ENCODE measurements at places on chromosomes 5 and 9.

DNA sequence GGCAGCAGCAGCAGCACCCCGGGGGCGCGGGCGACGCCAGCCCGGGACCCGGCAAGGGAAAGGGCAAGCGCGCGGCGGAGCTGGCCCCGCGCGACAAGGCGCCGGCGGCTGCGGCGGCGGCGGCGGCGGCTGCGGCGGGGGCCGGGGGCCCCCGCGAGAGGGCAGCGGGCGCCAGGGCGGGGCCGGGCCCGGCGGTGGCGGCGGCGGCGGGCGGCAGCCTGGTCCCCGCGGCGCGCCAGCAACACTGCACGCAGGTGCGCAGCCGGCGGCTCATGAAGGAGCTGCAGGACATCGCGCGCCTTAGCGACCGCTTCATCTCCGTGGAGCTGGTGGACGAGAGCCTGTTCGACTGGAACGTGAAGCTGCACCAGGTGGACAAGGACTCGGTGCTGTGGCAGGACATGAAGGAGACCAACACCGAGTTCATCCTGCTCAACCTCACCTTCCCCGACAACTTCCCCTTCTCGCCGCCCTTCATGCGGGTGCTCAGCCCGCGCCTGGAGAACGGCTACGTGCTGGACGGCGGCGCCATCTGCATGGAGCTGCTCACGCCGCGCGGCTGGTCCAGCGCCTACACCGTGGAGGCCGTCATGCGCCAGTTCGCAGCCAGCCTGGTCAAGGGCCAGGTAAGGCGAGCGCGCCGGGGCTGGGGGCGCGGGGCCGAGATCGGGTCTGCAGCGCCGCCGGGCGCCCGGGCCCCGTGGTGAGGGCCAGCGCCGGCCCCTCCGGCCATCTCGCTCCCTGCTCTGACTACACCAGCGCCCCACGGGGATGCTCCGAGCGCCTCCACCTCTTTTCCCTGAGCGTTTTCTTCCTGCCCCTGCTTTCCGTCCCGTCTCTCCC is at the start of gene UBE2QL1:
UBE2QL1 (plus strand) TSS at position 238 of the 843 bp plus-strand sequence; CDS start at position 273, 35 bp downstream.
- DNase-seq, result peak; percentile 8

GRCh38 chr5:143559586-143560109 is 156.2 kb upstream of the NR3C1 start:
- no peak for DNase-seq

DNA sequence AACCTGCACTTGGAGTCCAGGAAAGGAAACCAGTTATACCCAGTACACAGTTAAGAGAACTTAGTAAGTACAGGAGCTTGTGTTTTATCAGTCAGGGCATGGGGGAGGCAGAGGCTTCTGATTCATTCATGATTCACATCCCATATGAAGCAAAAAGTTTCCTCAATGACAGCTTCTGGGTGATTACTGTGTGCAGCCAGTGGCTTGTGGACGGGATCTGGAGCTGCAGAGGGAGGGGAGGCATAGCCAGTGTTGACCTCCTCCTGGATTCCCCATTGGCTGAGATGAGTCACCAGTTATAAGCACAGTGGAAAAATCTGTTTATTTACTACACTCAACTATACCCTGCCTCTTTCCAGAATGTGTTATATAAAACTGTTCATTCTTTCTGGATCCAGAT is 17.7 kb downstream of the IL31RA start:
- DNase-seq, result peak; percentile 97

GRCh38 chr9:120956862-120957261 is 30.3 kb upstream of the TRAF1 start:
- no peak for DNase-seq

DNA sequence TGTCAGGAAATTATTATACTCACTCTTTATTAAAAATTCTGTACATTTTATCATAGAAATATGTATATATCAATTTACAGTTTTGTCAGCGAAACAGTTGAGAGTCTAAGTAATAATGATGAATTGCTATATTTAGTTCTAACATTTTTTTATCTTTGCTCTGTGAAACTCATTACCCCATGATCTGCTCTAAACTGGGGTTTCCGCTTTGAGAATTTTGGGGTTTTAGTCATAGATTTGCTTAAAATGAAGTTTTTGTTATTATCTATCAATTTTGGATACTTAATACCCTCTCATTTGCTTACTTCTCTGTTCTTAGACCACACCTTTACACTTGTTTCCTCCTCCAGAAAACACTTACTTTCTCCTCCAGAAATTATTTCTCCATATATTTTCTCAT is 333.8 kb upstream of the MPDZ start:
- no peak for DNase-seq

GRCh38 chr9:90735952-90736351 is 65.7 kb upstream of the SYK start:
- no peak for DNase-seq

Measured in fibroblast of skin of abdomen (primary cell).